Left cardiac atrium (tissue), 4 donors: ENCODE measurements at places on chromosomes 4 and X. TPM values are rescaled to one million over a fixed set of nuclear protein-coding genes. Genes with fewer than 3 reads are reported as not detected.

The DDX53 gene
- not detected for total RNA-seq

The OFD1 gene
- 9.3 TPM for total RNA-seq

The LNX1 gene
- 11.5 TPM for total RNA-seq

The NAP1L2 gene
- 7.7 TPM for total RNA-seq

The ENPP6 gene
- total RNA-seq: 0.06 TPM

The LSM6 gene
- total RNA-seq: 15.7 TPM

The GRSF1 gene
- 79.7 TPM for total RNA-seq

The IL21 gene
- total RNA-seq: not detected

The UGT2B15 gene
- total RNA-seq: not detected

The H2AZ1 gene
- total RNA-seq: 74.2 TPM

The ITGB1BP2 gene
- 90.5 TPM for total RNA-seq

The GYPE gene
- 0.74 TPM for total RNA-seq

The SLITRK4 gene
- 0.85 TPM for total RNA-seq

The DDX60 gene
- total RNA-seq: 11.2 TPM

The FAM47A gene
- total RNA-seq: not detected

The GRIA2 gene
- not detected for total RNA-seq
